ENCODE measurements at places on chromosomes 2 and 18. TPM values are rescaled to one million over a fixed set of nuclear protein-coding genes. Genes with fewer than 3 reads are reported as not detected.
A peak's percentile ranks its signal among the peaks of the same experiment; 100 is the strongest.

The TMEM247 gene
- not detected for total RNA-seq

The LDLRAD4 gene
- total RNA-seq: 24.3 TPM

The TXNDC2 gene
- 0.49 TPM for total RNA-seq

The SLC14A1 gene
- 3.4 TPM for total RNA-seq

DNA sequence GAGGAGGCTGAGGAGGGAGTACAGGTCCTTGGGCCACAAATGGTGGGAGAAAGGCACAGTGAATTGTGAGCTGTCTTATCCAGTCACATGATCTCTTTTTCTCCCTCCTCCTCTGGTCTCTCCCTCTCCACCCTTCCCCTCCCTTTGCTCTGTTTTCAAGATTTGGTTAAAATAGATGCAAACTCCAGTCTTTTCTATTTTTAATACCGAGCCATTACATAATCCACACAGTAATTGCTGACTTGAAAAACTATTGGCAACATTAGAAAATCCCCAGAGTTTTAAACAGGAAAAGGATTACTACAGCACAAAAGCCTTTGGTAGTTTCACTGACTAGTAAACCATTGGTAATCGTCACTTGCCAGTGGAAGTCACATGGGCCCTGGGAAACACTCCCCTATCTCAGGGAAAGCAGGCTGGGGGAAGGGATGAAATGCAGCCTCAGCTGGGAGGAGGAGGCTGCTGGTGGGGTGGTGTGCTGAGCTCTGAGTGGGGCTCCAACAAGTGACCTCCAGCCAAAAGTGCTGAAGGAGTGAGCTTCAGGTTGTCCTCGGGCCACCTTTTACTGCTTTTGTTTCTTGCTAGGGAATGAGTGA lies 57.4 kb upstream of the PCBP1 start:
- DNase-seq: no peak
- peaks cover 30% of the 10 kb centered on the region for H3K4me1 ChIP-seq
- no peaks in the 10 kb centered on the region for H3K27me3 ChIP-seq
- H3K36me3 ChIP-seq: no peaks in the 10 kb centered on the region
- no peak overlapping the region for H3K4me3 ChIP-seq
- peak overlapping the region; percentile 89 for H3K27ac ChIP-seq

DNA sequence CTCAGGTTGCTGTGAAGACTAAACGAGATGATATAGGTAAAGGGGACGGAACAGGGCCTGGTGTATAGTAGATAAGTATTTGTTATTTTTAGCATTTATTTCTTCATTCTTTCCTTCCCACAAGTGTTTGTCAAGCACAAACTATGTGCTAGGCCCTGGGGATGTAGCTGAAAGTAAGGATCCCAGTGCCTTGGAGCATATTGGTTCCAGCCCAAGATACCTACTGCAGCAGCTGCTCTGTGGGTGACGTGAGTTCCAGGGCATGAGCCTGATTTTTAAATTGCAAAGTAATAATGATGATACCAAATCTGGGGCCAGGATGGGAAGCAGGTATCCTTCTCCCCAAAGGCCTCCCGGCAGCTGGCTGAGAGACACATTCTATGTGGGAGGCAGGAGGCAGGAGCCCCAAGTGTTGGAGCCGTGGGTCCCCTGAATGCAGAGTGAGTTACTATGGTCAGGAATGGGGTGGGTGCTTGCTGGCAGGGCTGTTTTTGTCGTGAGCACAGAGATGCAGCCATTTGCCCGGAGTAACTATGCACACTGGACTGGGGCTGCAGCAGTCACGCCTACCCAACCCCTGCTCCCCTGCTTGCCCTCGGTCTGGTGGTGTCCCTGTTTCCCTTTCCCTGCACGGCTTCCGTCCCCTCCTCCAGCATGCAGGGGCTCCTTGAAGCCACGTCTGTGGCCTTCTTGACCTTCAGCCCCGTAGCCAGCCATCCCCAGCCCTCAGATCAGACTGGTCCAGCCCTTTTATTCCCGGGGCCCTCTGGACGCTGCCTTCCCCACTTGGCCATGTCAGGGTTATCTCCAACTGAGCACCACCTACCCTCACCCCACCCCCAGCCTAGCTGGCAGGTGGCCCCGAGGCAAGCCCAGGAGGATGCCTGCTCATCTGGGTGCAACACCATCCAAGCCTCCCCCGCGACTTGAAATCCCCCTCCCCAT lies 52.4 kb downstream of the INHBB start:
- H3K4me1 ChIP-seq: peaks cover 4% of the 10 kb centered on the region
- H3K27me3 ChIP-seq: no peaks in the 10 kb centered on the region
- H3K27ac ChIP-seq: no peak overlapping the region
- H3K36me3 ChIP-seq: no peaks in the 10 kb centered on the region

GRCh38 chr2:133407341-133407740 lies 160.9 kb downstream of the NCKAP5 start:
- H3K4me3 ChIP-seq: no peak overlapping the region
- no peak for DNase-seq
- H3K27ac ChIP-seq: no peak overlapping the region

GRCh38 chr2:190893157-190893556 lies 12.5 kb downstream of the GLS start:
- peaks cover 21% of the 10 kb centered on the region for H3K36me3 ChIP-seq
- no peak overlapping the region for H3K4me3 ChIP-seq
- no peak overlapping the region for H3K27ac ChIP-seq
- no peaks in the 10 kb centered on the region for H3K27me3 ChIP-seq

GRCh38 chr18:67938660-67939059 lies 422.1 kb upstream of the DSEL start:
- no peak overlapping the region for H3K4me3 ChIP-seq
- no peaks in the 10 kb centered on the region for H3K27me3 ChIP-seq
- H3K27ac ChIP-seq: no peak overlapping the region
- no peak for DNase-seq

- H3K4me3 ChIP-seq: no peak overlapping the region
- DNase-seq: no peak
- H3K36me3 ChIP-seq: no peaks in the 10 kb centered on the region
- H3K27ac ChIP-seq: no peak overlapping the region
Observed at GRCh38 chr18:35578481-35578880, 3.1 kb upstream of the GALNT1 start.

GRCh38 chr2:70381821-70382220 lies 80.0 kb upstream of the FAM136A start:
- H3K4me1 ChIP-seq: no peaks in the 10 kb centered on the region
- H3K27me3 ChIP-seq: no peaks in the 10 kb centered on the region
- no peak overlapping the region for H3K27ac ChIP-seq
- H3K36me3 ChIP-seq: no peaks in the 10 kb centered on the region
- no peak overlapping the region for H3K4me3 ChIP-seq
- no peak for DNase-seq

DNA sequence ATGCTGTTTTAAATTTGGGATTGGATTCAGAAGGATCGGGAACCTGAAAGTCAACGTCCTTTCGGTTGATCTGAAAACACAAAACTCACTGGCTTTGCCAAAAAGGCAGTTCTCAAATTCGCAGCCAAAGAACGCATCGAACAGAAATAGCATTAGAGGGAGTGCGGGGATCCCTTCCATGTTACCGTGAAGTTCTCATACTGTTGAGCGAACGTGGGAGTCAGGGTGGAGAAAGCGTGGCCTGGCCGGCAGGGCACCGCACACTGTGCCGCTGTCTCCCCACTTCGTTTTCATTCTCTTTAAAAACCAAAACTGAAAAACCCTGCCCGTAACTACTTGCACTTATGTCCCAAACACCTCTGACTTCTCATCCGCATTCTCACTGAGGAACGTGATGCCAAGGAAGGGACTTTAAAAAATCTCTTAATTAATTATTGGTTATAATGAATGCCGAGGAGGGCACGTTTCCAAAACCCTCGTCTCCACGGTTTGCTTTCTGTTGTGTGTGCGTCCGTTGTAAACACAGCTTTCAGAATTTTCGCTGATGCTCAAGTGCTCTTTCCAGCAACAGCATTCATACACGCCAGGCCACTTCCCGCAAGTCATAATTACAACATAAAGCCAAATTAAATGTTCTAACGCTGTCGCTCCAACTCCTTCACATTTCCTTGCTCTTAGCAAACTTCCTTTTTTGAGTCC lies 60.9 kb upstream of the TWIST2 start:
- no peak for DNase-seq
- peak overlapping the region; percentile 59 for H3K27ac ChIP-seq
- H3K4me1 ChIP-seq: peaks cover 14% of the 10 kb centered on the region
- H3K4me3 ChIP-seq: peak overlapping the region; percentile 3

DNA sequence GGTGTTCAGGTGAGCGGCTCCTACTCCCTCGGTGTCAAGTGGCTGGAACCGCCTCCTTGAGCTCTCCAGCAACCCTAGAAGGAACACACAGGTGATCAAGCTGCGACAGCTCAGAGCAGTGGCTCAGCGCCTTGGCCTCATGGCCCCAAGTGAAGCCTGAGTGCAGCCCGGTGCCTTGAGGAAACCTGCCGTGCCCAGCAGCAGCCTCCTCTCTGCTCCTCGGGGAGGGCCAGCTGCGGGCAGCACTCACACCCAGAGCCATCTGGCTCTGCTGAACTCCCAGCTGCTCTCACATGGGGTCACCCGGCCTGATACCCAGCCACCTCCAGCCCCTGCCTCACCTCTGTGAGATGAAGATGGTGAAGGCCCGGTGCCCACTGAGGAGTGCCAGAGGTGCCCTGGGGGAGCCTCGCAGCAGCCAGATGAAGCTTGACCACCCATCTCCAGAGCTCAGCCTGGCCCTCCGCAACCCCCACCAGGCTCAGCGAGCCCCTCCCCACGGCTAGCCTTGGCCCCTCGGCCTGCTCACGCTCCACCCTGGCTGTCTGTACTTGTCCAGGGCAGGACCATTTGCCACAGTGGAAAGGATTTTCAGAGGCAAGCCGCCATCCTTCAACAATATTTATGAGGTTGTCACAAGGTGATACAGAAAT lies 70.6 kb upstream of the RAB6C start:
- no peaks in the 10 kb centered on the region for H3K27me3 ChIP-seq
- no peaks in the 10 kb centered on the region for H3K4me1 ChIP-seq
- H3K27ac ChIP-seq: no peak overlapping the region

- no peaks in the 10 kb centered on the region for H3K27me3 ChIP-seq
- no peak overlapping the region for H3K4me3 ChIP-seq
- H3K36me3 ChIP-seq: no peaks in the 10 kb centered on the region
- no peaks in the 10 kb centered on the region for H3K4me1 ChIP-seq
- DNase-seq: no peak
Observed at GRCh38 chr2:167471332-167471731, 583.1 kb downstream of the XIRP2 start.

Measured in vagina (tissue), 2 donors.